Bone marrow (tissue), 2 donors: ENCODE measurements at places on chromosomes 4 and X.

DNA sequence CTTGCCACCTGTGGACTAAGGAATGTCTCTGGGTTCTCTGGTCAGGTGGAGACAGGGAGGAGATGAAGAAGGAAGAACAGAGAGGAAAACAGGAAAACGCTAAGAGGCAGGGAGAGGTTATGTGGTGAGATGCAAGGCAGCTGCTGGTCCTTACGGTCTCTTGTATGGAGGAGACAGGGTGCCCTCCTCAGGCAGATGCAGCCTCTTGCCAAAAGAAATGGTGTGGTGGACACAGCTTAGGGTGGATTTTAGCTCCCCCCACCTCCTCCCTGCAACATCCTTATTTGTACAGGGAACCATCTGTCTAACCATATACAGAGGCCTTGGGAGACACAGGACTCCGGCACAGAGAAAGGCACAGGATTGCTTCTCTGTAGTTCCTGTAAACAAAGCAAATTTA is 9.7 kb downstream of the OCIAD2 start:
- DNase-seq, result no peak

DNA sequence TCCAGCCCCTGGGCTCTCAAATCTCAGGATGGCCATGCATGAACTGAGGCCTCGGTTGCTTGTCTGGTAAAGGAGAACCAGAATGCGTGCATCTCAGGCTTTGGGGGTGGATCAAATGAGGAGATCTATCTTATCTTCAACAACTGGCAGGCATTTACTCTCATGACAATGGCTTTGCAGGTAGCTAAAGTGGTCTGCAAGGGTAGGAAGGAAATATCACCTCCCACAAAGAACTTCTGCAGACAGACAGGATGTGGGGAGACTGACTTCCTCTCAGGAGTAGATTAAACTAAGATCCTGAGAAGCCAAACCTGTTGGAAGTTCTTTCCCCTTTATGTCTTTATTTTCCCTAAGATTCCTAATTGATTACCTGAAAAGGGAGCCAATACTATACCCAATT is 7.8 kb downstream of the LDB2 start:
- DNase-seq, result no peak

GRCh38 chrX:110044346-110045249 is 41.7 kb downstream of the TMEM164 start:
- DNase-seq, result no peak

GRCh38 chr4:86482306-86483172 is 111.6 kb upstream of the PTPN13 start:
- peak; percentile 20 for DNase-seq

- no peak for DNase-seq
These were observed 72.3 kb downstream of the GRIA3 start for GRCh38 chrX:123256378-123256777.

GRCh38 chrX:73944563-73944908 is 359.4 kb upstream of the ZCCHC13 start:
- DNase-seq, result no peak

DNA sequence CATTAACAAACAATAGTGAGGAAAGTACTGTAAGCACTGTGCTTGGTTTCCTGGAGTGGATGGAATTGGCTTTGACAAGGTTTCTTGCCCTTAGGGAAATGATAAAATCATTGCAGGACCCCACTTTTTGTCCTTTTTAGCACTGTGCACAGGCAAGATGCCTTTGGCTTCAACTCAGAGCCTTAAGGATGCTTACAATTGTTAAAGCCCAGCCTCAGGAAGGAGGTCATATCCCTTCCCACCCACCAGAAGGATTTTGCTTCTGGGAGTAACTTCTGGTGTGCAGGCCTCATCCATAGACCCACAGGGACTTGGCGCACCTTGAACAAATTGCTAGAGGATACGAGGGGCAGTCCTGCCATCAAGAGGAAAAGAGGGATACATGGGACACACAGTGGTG is 44.5 kb downstream of the STARD8 start:
- no peak for DNase-seq

DNA sequence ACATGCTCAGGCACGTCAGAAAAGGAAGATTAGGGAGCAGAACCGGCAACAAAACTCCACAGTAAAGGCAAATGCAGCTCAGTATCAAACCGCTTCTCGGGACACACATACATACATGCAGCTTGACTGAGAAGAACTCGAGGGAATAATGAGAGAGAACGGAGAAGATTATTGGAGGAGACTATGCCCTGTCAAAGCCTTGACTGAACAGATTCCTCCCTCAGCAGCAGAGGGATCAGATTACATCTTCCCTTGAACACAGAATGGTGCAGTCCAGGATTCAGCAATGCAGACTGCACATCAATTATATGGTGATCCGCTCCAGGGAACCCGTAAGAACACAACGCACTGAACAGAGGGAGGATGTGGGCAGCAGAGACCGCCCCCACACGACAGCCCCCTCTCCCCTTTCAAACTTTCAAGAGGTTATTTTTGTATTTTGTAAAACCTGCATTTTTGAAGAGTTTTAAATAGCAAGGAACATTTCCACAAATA is 183.2 kb downstream of the FBXW7 start:
- DNase-seq, result no peak
